CD4-positive, alpha-beta T cell treated with Interleukin-21 for 1 hour (primary cell): ENCODE measurements at places on chromosomes 12 and 14.
A peak's percentile ranks its signal among the peaks of the same experiment; 100 is the strongest.

DNA sequence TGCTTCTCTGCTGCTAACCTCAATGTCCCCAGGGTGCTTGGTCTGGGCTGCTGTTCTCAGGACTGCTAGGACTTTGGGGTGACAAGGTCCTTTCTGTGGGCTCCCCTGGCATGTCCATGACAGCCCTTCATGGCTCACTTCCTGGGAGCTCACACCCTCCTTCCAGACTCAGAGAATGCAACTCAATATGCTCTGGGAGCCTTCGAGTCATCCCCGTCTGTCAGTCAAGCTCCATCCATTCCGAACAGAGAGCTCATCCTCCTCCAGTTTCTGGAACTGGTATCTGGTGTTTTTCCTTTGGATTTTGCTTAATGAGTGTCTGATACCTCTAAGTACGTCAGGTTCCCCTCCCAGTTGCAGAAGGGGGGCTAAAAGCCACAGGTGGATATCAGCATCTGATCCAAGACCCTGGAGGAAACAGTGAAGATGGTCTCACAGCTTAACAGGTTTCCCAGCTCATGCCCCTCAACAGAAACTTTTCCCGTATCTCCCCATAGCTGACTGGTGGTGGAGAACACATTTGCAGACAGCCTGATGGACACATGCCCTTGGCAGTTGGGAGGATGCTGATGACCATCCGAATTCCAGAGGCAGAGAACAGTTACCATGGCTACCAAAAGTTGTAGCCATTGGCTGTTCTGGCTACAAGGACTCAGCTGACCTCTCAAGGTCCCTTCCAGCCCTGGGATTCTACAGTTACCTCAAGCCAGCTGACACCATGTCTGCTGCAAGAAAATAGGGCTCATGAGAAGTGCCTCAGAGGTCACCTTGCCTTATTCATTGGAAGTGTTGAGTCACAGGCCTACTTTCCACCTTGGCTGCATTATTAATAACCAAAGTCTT is 9.5 kb upstream of the RAB35 start:
- no peak for DNase-seq

DNA sequence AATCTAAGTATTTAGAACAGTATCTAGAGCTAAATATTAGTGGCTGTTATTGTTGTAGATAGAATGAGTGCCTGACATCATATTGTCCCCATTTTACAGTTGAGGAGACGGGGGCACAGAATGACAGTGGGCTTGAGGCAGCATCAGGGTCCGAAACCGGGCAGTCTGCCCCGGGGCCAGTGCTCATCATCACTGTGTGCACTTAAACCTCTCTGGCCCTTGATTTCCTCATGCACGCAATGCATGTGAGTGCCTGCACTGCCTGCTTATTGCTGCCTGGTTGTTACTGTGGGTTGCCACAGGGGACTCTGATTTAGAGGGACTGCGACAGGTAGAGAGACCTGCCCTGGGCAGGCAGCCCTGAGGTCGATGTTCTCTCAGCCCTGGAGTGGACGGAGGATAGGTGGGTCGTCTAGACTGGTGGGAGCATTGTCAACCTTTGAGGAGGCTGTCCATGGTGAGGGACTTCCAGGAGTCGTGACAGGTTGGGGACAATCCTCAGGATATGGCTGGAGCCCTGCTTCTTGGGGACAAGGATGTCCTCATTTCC is 9.8 kb downstream of the ACVRL1 start:
- DNase-seq, result no peak

GRCh38 chr12:29783773-29784666 is at the start of gene TMTC1:
TSS of gene TMTC1 (minus strand) at chr12:29783942. CDS start at chr12:29783751, 191 bp downstream.
- DNase-seq, result no peak

GRCh38 chr12:124592481-124593160 is 25.2 kb upstream of the NCOR2 start:
- DNase-seq, result no peak

GRCh38 chr12:54356228-54356627 is 8.1 kb downstream of the GPR84 start:
- DNase-seq, result no peak

GRCh38 chr12:8544295-8544694 is 3.6 kb upstream of the CLEC4E start:
- peak; percentile 75 for DNase-seq

DNA sequence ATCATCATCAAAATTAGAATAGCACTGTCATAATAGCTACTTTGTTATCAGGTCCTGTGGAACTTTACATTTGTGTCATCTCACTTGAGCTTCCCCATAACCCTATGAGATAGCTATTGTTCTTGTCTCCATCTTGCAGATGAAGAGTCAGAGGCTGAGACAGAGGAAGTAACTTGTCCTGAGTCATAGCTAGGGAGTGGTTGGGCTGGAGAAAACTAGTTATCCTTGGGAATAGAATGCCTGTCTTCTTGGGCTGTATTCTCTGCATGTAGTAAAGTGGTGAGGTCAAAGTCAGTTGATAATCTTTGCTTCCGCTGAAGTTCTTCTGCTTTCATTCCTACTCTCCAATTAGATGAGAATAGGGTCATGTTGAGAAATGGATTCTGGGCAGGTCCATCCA is 117.0 kb downstream of the SMOC1 start:
- no peak for DNase-seq

GRCh38 chr12:121749267-121749666 is 36.7 kb downstream of the TMEM120B start:
- no peak for DNase-seq

DNA sequence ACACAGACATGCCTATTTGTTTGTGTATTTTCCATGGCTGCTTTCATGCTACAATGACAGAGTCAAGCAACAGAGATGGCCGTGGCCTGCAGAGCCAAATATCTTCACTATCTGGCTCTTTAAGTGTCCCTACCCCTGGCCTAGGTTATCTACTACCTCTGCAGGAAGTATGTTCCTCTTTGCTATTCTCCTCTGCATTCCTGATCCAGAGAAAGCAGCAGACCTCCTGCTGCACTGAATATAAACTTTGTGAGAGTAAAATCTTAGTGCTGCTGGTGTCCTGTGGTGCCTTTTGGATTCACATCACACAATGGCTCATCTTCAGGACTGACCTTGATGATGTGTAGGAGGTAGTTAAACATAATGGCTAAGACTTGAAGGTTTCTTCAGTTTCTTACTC is 233.4 kb downstream of the IPO8 start:
- DNase-seq, result no peak

DNA sequence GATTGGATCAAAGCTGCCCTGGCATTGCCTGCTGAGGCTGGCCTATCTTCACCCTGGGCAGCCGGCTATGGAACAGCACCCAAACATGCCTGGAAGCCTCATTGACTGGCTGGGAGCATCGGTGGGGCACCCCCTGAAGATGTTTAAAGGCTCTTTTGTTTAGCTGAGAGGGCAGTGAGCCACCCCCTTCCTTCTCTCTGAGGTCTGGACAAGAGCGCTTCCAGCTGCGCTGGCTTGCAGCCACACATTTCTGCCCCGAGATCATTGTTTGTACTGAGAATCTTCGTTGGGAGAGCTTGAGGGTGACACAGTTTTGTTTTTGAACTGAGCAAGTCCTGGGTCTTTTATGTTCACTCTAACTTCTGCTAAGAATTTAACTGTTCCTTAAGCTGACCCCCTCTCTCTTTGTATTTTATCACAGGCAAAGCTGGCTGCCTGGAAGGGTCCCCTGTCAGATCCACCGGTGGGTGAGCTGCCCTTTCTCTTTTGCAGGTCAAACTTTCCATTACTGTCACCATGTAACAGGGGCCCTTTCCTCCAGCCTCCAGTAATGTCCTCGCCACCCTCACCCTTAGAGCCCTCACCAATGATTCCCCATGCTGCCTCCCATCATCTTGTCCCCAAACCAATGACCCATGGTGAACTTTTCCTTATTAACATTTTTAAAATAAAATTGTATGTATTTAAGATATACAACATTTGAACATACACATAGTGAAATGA is 212.2 kb downstream of the KIF26A start:
- DNase-seq, result no peak

DNA sequence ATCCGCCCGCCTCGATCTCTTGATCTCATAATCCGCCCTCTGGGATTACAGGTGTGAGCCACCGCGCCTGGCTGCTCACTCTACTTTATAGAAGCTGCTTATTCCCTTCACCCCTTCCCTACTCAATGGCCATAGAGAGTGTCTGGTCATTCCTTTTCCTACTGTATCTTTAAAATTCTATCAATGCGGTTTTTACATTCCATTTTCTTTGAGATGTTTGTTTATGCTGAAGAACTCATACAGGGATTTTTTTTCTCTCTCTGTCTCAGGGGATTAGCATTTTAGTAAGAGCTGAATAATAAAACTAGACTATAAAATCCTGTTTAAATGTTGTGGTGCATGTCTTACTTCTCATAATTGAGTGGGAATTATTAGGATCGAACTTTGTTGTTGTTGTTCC is 218.6 kb upstream of the FOXN3 start:
- DNase-seq, result no peak

GRCh38 chr12:19402743-19403431 is 36.4 kb upstream of the AEBP2 start:
- DNase-seq, result no peak

- no peak for DNase-seq
Observed at GRCh38 chr14:100048786-100049185, 16.4 kb upstream of the EVL start.

- DNase-seq, result no peak
Observed at GRCh38 chr14:105384041-105384557, 14.2 kb upstream of the TEX22 start.

- no peak for DNase-seq
Observed at GRCh38 chr12:2018391-2018790, 14.1 kb upstream of the DCP1B start.

DNA sequence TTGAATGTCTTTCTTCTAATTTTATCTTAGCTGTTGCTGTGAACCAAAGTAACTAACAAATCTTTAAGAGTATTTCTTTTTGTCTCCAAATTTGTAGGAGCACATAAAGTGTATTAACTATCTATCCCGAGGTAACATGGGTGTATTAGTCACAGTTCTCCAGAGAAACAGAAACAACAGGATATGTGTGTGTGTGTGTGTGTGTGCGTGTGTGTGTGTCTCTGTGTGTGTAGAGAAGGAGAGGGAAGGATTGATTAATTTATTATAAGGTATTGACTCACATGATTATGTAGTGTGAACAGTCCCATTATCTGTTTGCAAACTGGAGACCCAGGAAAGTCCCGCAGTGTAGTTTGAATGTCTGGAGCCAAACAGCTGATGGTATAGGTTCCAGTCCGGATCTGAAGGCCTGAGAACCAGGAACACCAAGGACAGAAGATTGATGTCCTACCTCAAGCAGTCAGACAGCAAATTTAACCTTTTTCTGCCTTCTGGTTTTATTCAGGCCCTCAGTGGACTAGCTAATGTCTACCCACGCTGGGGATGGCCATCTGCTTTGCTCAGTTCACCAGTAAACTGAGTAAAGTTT is 14.4 kb downstream of the G2E3 start:
- DNase-seq, result no peak

- DNase-seq, result no peak
Observed at GRCh38 chr14:70858641-70859040, 48.6 kb upstream of the PCNX1 start.

- no peak for DNase-seq
Observed at GRCh38 chr14:39773387-39774126, 341.3 kb upstream of the FBXO33 start.

- no peak for DNase-seq
Observed at GRCh38 chr12:127113945-127114344, 1153.0 kb upstream of the TMEM132C start.

DNA sequence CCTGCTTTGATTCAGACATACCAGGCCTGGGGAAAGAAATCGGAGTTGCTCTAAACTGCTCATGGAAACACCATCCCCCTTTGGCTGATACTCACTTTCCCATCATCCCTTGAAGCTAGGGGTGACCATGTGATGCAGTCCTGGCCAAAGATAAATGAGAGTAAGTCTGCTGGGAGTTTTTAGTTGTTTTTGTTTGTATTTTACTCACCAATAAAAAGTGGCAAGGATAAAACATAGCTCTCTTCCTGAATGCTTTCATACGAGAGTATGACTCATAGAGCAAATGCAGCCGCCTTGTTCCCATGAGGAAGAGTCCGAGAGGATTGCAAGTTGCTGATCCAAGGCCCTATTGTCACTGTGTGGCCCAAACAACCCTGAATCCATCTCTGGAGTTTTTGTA is 126.4 kb upstream of the TMEM132C start:
- no peak for DNase-seq

DNA sequence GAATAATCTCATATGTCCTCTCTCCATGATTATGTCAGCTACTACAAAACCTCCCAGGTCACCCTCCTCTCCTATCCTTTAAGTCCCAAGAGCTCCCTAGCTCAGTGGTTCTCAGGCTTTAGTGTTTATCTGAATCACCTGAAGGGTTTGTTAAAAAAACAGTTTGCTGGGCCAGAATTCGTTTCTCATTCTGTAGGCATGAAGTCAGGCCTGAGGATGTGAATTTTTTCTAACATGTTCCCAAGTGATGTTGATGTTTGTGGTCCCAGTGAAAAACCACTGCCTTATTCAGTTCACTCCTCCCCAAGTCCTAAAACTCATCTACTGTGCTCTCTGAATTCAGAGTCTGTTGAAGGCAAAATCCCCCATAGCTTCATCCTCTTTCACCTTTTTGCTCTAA is 241.4 kb downstream of the ETNK1 start:
- DNase-seq, result no peak

DNA sequence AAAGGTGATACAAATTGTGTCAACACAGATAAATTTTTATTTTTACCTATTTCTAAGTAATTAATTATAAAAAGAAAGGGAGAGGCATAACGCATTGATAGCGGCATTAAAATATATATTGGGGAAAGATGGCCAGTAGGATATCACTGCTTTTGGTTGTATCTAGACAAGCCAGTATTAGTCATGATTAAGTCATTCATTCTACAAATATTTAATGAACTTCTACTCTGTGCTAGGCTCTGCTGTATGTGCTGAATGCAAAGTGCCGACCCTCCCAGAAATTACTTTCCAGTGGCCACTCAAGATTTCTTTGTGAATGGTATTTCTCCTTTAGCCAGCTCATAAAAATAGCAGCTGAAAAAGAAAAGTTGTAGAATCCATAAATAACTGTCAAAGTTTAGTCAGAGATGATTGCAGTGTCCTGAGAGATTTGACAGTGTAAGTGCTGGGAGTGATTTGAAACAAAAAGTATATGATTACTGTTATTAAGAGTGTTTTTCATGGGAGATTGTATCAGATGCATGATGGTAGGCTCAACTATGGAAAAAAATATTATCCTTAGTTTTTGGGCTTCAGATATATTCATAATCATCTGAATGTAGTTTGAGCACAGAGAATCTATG is 133.2 kb downstream of the MGAT4C start:
- DNase-seq, result no peak

GRCh38 chr12:27460471-27460978 is 14.0 kb downstream of the SMCO2 start:
- no peak for DNase-seq

GRCh38 chr12:127883013-127883412 is 384.0 kb upstream of the TMEM132C start:
- DNase-seq, result no peak

GRCh38 chr12:57280211-57281062 is 29.4 kb upstream of the STAC3 start:
- DNase-seq, result peak; percentile 69

DNA sequence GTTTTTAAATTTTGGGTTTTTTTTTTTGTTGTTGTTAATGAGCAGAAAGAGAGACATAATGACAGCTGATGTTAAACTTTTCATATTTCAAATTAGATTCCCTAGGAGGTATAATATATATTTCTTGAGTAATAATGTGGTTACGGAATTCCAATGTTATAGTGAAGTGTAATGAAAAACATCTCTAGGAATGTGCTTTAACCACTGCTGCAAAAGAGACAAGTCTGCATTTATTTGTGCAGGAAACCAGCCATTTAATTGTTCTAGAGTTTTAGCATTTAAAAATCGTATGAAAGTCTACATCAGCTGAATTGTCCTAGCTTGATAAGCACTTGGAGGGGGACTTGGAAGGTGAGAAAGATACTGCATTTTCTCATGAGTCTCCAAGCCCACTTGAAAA is 14.3 kb downstream of the SERPINA10 start:
- DNase-seq, result no peak

GRCh38 chr14:104800771-104801519 is at the start of gene ZBTB42:
TSS of gene ZBTB42 (plus strand) at chr14:104801101. CDS start at chr14:104801198, 97 bp downstream.
- peak; percentile 80 for DNase-seq
